ENCODE measurements at places on chromosomes 4 and X.

GRCh38 chrX:1516596-1517104, 20.3 kb downstream of the P2RY8 start:
- DNase-seq: no peak

GRCh38 chrX:129840344-129840743, 3.3 kb downstream of the ZDHHC9 start:
- DNase-seq: no peak

DNA sequence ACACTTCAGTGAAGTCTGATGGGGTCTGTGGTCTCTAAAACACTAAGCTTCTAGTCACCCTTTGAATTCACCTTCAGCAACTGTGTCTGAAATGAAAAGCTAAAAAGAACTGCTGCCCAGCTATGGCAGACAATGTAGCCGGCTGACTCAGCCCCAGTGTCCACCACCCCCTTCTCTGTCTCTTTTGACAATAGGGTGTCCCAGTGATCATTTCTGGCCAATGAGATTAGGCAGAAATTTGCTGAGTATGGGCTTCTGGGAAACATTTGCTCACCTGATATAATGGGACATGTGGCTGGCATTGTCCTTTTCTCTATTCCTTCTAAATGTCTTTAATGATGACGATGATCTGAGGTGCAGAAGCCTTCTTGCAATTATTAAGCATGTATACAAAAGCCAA, 20.6 kb downstream of the IGFBP7 start:
- DNase-seq: no peak

- DNase-seq: peak; percentile 17
Measured at GRCh38 chrX:4547213-4547836, 833.9 kb upstream of the PRKX start.

GRCh38 chr4:168269896-168270295, 48.7 kb downstream of the DDX60 start:
- DNase-seq: no peak

- peak; percentile 59 for DNase-seq
Measured at GRCh38 chr4:65670331-65671031, at the start of gene EPHA5. Gene EPHA5, minus strand, starts transcription at chr4:65670489. Its CDS starts 747 bp downstream, at chr4:65669742.

DNA sequence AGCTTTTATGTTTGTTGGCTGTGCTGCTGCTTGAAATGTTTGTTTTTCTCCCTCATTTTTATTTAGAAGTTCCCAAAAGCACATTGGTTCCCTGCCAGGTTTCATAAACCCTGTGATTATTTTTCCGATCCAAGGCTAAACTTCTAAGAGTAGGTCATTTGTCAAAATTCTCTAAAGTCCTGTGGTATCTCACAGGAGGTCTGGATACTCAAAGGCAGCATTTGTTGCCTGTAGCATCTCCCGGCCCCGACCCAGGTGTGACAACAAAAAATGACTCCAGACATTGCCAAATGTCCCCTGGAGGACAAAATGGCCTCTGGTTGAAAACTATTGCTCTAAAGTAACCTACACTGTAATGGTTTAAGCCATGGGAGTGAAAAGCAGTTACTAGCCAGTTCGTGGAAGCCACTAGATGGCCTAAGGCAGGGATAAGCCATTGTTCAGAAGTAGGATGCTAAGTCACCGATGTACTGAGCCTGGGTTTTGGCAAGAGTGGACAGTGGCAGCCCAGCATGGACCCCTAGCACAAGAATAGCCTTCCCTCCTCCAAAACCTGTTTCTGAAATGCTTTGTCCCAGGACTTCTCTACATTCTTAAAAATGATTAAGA, 256.1 kb downstream of the THOC2 start:
- DNase-seq: no peak

DNA sequence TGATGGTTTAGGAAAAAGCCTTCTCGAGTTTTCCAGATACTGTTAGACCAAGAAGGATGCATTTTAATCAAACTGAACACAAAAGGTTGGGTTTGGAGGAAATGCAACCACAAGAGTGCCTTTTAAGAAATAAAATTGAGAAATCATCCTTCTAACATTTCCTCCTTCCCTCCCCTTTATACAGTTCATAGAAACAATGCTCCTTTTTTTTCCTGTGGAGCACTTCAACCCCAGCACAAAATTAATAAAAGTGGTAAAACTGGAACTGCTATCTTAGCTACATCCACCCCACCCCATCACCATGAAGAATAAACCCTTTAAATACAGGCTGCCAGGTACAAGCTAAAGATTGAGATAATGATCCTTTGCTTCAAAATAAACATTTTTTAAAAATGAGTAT, 211.1 kb downstream of the RELL1 start:
- no peak for DNase-seq

GRCh38 chrX:132488180-132488705, 595 bp downstream of the MBNL3 start:
- no peak for DNase-seq

DNA sequence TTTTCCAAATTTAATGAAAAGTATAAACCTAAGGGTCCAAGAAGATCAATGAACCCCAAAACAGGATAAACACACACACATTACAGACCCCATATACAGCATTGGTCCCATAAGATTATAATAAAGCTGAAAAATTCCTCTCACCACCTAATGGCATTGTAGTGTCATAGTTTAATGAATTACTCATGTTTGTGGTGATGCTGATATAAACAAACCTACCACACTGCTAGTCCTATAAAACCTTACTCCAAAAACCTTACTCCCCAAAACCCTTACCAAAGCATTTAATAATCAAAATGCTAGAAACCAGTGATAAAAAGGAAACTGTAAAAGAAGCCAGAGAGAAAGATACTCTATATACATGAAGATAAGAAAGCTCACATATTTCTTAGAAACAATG, 148.1 kb upstream of the SH3RF1 start:
- no peak for DNase-seq

- DNase-seq: no peak
Measured at GRCh38 chr4:30847167-30847566, 127.0 kb downstream of the PCDH7 start.

DNA sequence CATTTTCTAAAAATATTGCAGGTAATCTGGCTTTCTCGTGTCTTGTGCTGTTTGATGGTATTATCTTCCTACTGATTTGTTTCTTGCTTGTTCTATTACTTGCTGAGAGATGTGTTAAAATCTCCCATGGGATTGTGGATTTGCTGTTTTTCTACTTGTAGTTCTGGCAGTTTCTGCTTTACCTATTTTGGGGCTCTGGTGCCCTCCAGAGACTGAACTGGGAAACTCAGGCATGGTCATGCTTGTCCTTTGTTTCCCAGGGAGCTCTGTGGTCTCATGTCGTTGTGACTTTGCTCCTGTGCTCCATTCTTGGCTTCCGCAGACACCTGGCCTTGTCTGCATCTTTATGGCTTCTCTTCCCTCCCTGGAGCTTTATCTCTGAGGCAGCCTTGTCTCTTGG, 39.5 kb downstream of the NSD2 start:
- DNase-seq: no peak

GRCh38 chr4:40118861-40119260, 62.2 kb downstream of the N4BP2 start:
- no peak for DNase-seq

GRCh38 chrX:13007519-13008188, 32.7 kb downstream of the TMSB4X start:
- no peak for DNase-seq

DNA sequence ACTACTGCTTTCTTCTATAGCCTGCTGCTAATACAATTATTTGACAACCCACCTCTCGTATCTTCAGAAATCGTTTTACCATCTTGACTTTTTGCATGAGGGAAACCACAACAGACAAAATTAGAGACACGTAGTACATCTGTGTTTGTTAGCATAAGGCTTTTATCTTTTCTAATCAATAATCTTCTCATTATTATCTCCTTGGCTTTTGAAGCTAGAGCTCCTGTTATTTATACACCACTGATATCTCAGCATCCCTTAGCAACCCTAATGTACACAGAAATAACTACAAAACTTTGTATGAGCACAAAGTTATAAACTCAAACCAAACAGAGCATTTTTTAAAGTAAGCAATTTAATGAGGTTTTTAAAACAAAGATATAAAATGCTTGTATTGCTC, 39.7 kb downstream of the CORIN start:
- no peak for DNase-seq

DNA sequence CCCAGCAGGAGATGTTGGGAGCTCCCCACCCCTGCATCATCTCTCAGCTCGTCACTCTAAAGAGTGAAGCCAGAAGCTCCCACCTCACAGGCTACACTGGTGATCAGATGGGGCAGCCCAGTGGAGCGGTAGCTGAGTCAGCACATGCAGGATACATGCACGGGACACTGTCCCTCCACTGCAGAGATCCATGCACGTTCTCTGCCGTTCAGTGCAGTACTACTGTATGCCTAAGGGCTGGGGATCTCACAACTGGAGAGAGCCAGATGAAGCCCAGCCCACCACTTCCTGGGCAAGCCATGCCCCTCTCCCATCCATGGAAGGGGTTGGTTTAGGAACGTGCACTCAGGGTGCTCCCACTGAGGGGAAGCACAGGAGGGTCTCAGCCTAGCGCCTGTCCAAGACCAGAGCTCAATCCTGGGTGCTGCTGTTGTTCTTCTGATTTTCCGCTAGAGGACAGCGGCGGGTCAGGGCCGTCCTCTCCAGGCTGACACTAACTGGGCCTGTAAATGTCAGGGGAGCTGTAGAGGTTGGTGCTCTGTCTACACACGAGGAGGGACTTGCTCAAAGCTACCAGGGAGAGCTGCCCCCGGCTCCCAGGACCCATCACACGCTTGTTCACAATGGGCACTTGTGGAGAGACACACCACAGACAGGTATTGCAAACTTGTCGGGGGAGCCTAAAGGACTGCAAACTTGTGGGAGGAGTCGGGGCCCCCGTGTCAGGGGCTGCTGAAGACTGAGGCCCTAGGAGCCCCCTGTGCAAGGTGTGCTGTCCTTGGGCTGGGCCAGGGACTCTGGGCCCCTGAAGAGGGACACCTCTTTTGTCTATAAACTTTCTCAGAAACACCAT, 18.2 kb upstream of the ABLIM2 start:
- DNase-seq: no peak

GRCh38 chr4:73533515-73534422, 52.2 kb downstream of the AFM start:
- no peak for DNase-seq

- no peak for DNase-seq
Measured at GRCh38 chr4:165367040-165367439, 11.8 kb upstream of the CPE start.
